ENCODE measurements at places on chromosomes 1 and 21. TPM values are rescaled to one million over a fixed set of nuclear protein-coding genes. Genes with fewer than 3 reads are reported as not detected.

The HSD11B1 gene
- 30.7 TPM for total RNA-seq

The CFAP107 gene
- 1.1 TPM for total RNA-seq

DNA sequence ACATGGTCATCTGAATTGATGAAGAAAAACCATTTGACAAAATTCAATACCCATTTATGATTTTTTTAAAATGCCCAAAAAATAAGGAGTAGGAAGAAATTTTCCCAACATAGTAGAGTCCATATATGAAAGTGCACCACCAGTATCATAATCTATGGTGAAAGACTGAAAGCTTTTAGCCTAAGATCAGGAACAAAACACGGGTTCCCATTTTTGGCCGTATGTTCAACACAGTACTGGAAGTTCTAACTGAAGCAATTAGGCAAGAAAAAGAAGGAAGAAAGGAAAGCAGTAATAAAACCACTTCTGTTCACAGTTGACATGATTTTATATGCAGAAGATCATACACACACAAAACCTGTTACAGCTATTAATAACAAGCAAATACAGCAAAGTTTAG, 227.8 kb upstream of the RAB4A start:
- H3K36me3 ChIP-seq: no peaks in the 10 kb centered on the region
- DNase-seq: no peak

GRCh38 chr21:36524477-36524876, 44.6 kb upstream of the CLDN14 start:
- no peaks in the 10 kb centered on the region for H3K36me3 ChIP-seq
- no peak overlapping the region for H3K27ac ChIP-seq
- H3K27me3 ChIP-seq: no peaks in the 10 kb centered on the region
- no peak overlapping the region for H3K4me3 ChIP-seq
- H3K4me1 ChIP-seq: no peaks in the 10 kb centered on the region

Measured in left lung (tissue), 14 donors.